ENCODE measurements at places on chromosomes 4 and X. TPM values are rescaled to one million over a fixed set of nuclear protein-coding genes. Genes with fewer than 3 reads are reported as not detected.

The RNF212 gene
- total RNA-seq: 1.3 TPM

The BCORL1 gene
- total RNA-seq: 0.89 TPM

The ING2 gene
- 2.9 TPM for total RNA-seq

The GPC4 gene
- total RNA-seq: 15.4 TPM

The USP17L24 gene
- total RNA-seq: not detected

The MAGEB4 gene
- not detected for total RNA-seq

The MAGEA4 gene
- total RNA-seq: not detected

The SORBS2 gene
- 261 TPM for total RNA-seq

The CT55 gene
- total RNA-seq: not detected

The UGT2B15 gene
- total RNA-seq: not detected

The LPAR4 gene
- total RNA-seq: not detected
